DMS53 (cell line): ENCODE measurements at places on chromosomes 7 and 10.

GRCh38 chr10:71433768-71434744, 37.3 kb downstream of the CDH23 start:
- no peak for DNase-seq

- DNase-seq = no peak
Observed at GRCh38 chr7:71846160-71846559, 566.0 kb downstream of the CALN1 start.

GRCh38 chr10:120969219-120969645, 118.1 kb downstream of the WDR11 start:
- no peak for DNase-seq

- DNase-seq = peak; percentile 19
Observed at GRCh38 chr7:68629-69028, 123.7 kb upstream of the FAM20C start.

DNA sequence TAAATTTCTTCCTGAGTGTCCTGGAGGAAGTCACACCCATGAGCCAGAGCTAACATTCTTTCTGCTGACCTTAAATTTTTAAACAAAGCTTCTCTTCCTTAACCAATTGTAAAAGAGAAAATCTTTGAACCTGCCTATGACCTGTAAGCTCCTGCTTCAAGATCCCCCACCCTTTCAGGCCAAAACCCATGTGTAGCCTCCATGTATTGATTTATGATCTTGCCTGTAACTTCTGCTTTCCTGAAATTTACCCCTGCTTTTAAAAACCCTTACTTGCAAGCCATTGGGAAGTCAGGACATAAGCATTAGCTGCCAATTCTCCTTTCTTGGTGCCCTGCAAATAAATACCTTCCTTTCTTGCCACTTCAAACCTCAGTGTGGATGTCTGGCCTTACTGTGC, 68.5 kb upstream of the HECTD2 start:
- DNase-seq = no peak

DNA sequence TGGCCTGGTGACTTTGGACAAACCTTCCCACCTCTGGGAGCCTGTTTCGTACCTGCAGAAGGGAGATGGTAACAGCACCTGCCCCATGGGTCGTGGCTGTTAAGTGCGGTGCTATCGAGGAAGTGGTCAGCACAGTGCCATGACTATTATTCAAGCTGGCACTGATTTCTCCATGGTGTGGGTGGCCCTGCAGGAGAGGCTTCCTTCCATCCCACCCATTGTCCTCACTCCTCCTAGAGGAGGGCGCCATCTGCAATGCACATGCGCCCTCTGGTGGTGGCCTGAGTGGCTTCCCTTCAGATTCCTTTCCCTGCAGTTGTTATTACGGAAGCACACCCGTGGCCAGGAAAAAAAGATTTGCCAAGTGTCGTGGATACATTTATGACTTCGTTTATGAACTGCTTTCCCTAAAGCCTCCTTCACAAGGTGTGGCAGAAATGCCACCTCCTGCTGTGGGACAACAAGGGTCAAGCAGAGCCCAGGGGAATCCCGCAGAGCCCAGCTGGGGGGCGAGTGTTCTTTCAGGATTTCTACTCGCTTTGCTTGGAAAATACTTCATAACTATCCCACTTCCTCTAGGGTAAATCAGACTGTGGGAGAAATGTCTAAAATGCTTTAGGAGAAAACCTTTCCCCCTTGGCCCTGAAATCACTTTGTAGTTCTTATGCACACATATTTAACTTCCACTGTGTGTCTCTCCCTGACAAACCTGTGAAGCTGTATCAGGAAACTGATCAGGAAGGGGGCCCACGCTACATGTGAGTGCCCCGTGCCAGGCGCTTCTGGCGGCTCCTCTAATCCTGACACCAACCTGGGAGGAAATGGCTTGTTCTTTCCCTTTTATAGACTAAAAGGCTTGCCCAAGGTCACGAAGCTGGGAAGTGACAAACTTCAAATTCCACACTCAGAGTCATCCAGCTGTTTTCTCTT, 98.0 kb upstream of the ANLN start:
- DNase-seq = peak; percentile 93
